ENCODE measurements at places on chromosomes 4 and X. TPM values are rescaled to one million over a fixed set of nuclear protein-coding genes. Genes with fewer than 3 reads are reported as not detected.

The FHDC1 gene
- total RNA-seq: 0.20 TPM

The VCX3B gene
- not detected for total RNA-seq

The CLGN gene
- total RNA-seq: 0.07 TPM

The CXorf49B gene
- total RNA-seq: not detected

The SSX3 gene
- total RNA-seq: not detected

The TASL gene
- not detected for total RNA-seq

The GRIA3 gene
- total RNA-seq: 8.4 TPM

The VSIG4 gene
- not detected for total RNA-seq

The KCNIP4 gene
- not detected for total RNA-seq

The CT55 gene
- not detected for total RNA-seq

The PPBP gene
- total RNA-seq: not detected

The PAGE3 gene
- not detected for total RNA-seq

The ZC4H2 gene
- total RNA-seq: 4.0 TPM

The STK26 gene
- 5.1 TPM for total RNA-seq

The PDZD4 gene
- total RNA-seq: 0.33 TPM

The TFE3 gene
- 51.7 TPM for total RNA-seq

The SLC6A8 gene
- total RNA-seq: 56.2 TPM

The RAB9B gene
- total RNA-seq: 0.91 TPM

The SORCS2 gene
- total RNA-seq: 0.33 TPM

The FAM149A gene
- total RNA-seq: 3.6 TPM

The GLRA3 gene
- not detected for total RNA-seq

The VCX gene
- total RNA-seq: not detected

The RBM10 gene
- total RNA-seq: 47.8 TPM

The EFHC2 gene
- 0.13 TPM for total RNA-seq

The BGN gene
- total RNA-seq: 546 TPM

The PLK4 gene
- total RNA-seq: 2.4 TPM

The CT45A1 gene
- not detected for total RNA-seq

The SYN1 gene
- total RNA-seq: 0.36 TPM

The ADH1A gene
- total RNA-seq: not detected

The RHOH gene
- total RNA-seq: not detected

The CLTRN gene
- 0.36 TPM for total RNA-seq

The BBS7 gene
- total RNA-seq: 19.0 TPM

The PRR32 gene
- not detected for total RNA-seq

The PDE5A gene
- 90.4 TPM for total RNA-seq

The SULT1E1 gene
- total RNA-seq: 10.7 TPM
